CD4-positive, alpha-beta T cell treated with Interleukin-10 for 1 hour (primary cell): ENCODE measurements at places on chromosomes 12 and 14.

- DNase-seq: peak; percentile 74
Observed at GRCh38 chr12:12736759-12737676, 19.9 kb downstream of the CDKN1B start.

DNA sequence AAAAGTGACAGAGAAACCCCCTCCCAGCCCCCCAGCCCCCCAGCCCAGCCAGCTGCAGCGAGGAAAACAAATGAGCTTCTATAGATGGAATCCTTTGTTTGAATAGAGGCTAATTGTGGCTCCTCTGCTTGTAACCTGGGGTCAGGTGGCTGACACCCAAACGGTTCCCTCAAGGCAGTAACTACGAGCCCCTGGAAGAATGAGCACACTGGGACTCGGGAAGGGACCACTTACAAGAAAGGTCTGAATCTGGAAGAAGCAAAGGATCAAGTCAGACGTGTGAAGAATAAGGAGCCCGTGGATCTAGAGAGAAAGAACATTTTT is 108.7 kb upstream of the FUT8 start:
- DNase-seq: no peak

GRCh38 chr14:57492859-57493258 is 798 bp downstream of the CCDC198 start:
- DNase-seq: no peak

- peak; percentile 72 for DNase-seq
Observed at GRCh38 chr14:96424109-96424989, 32.4 kb downstream of the AK7 start.

DNA sequence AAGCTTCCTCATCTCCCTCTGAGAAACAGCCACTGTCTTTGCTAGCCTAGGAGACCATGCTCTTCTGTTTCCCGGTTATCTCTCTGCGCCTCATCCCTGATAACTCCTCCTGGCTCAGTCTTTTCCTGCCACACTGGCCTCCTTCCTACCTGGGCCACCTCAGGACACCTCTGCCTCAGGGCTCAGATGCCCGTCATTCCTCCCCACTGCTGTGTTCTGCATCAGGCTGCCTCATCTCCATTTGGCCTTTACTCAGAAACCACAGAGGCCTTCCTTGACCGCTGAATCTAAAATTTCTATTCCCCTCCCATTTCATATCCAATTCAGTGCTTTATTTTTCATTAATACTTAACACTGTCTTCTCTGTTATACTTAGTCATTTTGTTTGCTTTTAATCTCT is 311.0 kb upstream of the RGS6 start:
- no peak for DNase-seq

DNA sequence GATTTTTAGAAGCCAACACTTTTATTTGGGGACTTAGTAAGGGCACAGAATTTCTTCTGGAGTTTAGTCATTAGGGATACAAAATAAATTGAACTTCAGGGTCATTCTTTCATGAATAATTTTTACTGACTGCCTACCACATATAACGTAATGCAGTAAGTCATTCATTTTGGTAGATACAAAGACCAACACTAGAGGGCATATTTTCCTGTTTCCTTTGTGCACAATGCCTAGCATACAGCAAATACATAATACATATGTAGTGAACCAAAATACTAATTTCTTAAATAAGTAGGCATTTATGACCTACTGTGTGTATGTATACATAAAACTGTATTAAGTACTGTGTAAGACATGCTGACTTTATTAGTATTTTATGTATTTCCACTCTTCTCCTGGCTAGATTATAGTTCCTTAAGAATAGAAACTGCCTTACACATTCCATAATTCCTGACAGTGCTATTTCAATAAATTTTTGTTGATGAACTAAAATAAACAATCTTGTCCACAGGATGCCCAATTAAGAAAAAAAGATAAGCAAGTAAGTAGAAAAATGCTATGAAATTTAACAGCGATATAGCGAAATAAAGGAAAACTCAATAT is 47.9 kb downstream of the PPP1R12A start:
- DNase-seq: peak; percentile 66

GRCh38 chr12:31524791-31525495 is 66.0 kb downstream of the DENND5B start:
- no peak for DNase-seq

GRCh38 chr12:132514216-132514820 is 24.4 kb downstream of the FBRSL1 start:
- no peak for DNase-seq

DNA sequence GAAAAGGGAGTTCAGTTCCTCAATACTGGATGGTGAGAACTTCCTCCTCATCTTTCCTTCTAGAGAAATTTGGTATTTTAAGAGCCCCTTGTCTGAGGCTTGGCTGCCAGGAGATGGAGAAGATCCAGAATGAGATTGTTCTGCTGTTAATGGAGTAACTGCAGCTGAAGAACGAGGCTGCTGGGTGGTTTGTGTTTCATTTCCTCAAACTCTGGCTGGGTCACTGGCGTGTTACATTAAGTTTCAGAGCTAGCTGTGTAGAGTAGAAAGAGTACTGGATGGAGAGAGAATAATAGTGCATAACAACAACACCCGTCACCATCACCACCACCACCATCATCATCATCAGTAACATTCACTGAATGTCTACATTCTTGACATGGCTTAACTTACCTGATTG is 325.0 kb upstream of the TBX3 start:
- DNase-seq: no peak

DNA sequence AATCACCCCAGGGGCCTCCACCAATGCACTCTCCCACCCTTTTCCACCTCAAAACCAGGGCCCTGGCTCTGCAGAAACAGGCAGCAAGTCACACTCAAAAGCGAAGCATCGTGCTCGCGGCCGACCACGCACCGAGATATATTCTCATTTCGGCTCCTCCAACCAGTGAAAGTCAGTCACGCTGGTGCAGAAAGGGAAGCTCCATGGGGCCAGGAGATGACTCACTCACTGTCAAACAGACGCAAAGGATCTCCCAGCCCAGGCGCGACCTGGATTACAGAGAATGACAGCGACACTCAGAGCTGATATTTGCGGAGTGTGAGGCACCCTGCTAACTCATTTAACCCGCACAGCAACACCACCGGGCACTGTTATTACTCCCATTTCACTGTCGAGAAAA is 173.6 kb downstream of the CALM1 start:
- DNase-seq: no peak

DNA sequence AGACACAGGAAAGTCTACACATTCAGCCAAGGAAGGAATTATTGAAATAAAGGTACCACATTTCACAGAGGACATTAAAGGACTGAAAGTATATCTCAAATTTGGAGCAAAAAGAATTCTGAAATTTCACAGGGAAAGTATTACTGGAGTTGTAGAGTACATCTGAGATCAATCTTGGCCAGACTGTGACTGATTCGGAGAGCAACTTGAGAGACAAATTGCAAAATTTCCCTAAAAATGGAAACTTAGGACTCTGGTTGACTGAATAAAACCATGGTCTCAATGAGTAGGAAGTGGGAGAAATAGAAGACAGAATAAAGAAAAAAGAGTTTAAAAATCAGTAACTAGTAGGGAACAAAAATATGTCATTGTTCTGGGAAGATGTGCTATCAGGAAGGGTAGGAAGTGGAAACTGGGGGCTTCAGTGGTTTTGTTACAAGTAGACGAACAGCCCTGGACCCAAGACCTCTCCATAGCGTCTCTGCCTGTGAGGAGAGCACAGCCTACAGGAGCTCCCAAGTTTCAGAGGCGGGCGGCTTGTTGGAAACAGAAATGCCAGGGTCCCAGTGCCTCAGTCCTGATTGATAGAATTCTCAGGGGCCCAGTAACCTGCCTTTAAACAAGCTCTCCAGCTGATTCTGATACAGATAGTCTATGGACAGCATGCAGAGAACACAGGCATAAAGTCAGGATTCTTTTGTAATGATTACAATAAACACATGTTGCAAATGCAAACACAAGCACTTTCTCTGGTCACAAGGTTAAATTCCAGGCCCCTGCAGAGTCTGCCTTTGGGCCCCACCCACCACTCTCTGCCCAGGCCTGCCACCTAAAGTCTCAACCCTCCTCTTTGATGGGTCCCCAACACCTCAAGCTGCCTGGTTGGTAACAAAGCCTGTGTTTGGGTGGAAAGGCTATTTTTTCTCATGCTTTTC is 63.1 kb downstream of the BBS10 start:
- DNase-seq: no peak

- DNase-seq: no peak
Observed at GRCh38 chr12:32135967-32136366, 29.3 kb downstream of the BICD1 start.

GRCh38 chr14:91897106-91897701 is 29.9 kb upstream of the TC2N start:
- no peak for DNase-seq

DNA sequence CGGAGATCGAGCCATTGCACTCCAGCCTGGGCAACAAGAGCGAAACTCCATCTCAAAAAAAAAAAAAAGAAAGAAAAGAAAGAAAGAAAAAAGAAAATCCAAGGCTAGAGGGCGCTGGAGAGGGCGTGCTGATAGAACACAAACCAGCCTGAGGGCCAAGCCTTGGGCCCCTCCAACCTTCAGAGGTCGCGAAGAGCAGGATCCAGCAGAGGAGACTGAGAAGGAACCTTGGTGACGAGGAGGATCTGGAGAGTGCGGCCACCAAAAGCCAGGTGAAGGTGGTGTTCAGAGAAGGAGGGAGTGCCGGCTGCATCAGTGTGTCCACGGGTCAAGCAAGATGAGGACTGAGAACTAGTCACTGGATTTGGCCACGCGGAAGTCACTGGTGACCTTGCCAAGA is 4.1 kb upstream of the DYNC1H1 start:
- DNase-seq: peak; percentile 50

DNA sequence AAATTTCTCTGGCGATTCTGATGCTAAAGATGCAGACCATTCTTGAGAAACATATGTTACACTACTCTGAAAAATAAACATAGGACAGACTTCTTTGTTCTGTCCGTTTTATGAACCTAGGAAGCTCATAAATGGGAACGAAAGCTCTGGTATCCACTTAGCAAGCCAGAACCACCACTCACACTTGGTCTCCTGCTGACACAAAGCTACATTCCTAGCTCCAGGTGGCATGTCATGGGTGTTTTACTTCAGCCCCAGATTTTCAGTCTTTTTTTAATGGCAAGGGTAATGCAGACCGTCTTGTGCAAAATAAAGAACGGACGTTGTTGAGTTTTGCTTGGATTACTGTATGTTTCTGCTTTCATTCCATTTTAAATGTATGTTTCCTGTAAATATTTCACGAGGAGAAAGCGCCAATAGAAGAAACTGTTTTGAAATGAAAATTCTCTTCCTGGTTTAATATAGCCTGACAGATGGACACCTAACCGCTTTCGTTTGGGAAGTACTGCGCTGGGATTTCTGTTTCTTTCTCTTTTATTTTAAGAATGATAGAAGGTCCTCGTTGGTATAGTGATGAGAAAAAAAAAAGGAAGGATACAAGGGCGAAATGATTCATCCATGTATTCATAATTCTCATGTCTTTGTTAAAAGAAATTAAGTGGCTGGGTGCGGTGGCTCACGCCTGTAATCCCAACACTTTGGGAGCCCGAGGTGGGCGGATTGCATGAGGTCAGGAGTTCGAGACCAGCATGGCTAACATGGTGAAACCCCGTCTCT is 871 bp upstream of the COQ5 start:
- DNase-seq: no peak

- no peak for DNase-seq
Observed at GRCh38 chr14:94612174-94612573, at the start of gene SERPINA3. SERPINA3 (plus strand) TSS chr14:94612391; CDS start chr14:94614442, 2,051 bp downstream.

DNA sequence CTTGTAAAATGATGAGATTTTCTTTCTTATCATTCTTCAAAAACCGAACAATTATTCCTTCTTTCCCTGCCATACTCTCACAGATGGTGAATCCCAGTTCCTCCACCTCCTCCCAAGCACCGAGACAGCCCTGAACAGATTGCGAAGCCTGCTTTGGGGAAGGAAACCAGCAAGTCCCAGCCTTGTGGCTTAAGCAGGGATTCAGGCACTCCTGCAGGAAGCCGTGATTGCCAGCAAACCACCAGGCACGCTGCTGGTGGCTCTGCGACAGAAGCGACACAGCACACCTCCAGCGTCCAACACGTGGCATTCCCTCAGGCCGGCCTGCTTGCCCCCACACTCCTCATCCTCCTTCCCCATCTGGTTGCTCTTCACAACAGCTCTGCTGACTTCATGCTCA is 237.7 kb downstream of the GXYLT1 start:
- no peak for DNase-seq

- no peak for DNase-seq
Observed at GRCh38 chr14:69355154-69355597, 42.9 kb downstream of the ERH start.

- no peak for DNase-seq
Observed at GRCh38 chr12:40376533-40377267, 151.9 kb downstream of the LRRK2 start.

- no peak for DNase-seq
Observed at GRCh38 chr12:106915635-106916026, 40.1 kb upstream of the TMEM263 start.

GRCh38 chr12:108788076-108788782 is 56.9 kb upstream of the CORO1C start:
- DNase-seq: no peak

GRCh38 chr12:111574797-111575443 is 24.2 kb downstream of the ATXN2 start:
- no peak for DNase-seq

- DNase-seq: peak; percentile 89
Observed at GRCh38 chr14:74018586-74019407, at the start of the genes BBOF1 and ENTPD5. BBOF1 (plus strand) TSS chr14:74019349; CDS start chr14:74019479, 130 bp downstream. ENTPD5 (minus strand) TSS chr14:74019288; CDS start chr14:73988102, 31,186 bp downstream.

- no peak for DNase-seq
Observed at GRCh38 chr12:109744986-109745942, 31.6 kb downstream of the FAM222A start.

DNA sequence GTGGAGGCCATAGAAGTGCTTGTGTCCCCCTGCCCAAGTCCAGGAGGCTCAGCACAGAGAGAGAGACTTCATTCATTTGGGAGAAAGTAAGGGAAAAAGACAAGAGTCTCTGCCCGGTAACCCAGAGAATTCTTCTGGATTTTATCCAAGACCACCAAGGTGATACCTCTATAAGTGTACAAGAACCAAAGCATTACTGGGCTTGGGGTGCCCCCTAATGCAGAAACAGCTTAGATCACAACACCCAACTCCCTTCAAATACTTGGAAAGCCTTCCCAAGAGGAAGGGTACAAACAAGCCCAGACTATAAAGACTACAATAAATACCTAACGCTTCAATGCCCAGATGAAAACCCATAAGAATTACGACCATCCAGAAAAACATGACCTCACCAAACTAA is 119.7 kb upstream of the PDE3A start:
- DNase-seq: no peak

DNA sequence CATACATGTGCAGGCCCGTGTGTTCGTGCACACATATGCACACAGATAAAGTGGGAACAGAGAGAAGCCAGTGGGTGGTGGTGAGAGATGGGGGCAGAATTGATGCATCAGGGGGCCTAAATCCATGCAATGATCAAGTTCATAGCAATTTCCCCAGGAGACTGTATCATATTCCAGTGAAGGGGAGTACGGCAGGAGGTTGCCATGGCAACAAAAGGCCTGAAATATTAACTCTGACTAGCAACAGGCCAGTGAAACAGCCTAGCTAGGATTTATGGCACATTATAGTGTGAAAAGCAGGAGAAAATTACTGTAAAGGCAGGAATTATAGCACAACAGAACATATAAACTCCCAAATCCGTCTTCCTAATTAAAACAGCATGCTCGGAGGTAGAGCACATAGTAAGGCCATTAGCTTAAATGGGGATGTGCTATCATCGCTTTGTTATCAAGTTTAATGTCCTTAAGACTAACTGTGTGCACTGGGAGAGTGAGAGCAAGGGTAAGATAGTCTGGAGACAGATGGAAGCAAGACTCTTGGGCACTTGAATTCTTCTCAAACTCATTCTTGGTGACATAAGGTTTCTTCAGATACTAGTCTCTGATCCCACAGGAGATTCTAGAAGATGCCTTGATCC is 806.3 kb downstream of the DIO2 start:
- DNase-seq: no peak
